ENCODE measurements at places on chromosomes 11 and 22.

DNA sequence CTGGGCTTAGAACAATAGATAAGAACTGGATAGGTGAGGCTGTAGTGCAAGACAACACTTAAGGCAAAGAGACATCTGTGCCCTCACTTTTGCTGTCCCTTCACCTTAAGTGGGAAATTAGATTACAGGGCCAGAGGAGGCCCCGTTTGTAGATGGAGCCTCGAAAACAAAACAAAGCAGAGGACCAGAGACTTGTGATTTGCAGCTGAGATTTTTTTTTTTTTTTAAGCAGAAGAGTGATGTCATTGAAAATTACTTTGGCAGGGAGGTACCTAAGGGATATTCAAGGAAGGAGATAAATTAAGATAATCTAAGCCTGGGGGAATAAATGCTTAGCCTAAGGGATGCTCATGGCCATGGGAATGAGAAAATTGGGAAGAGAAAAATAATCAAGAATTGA, 31.4 kb downstream of the ZC3H12C start:
- no peak for DNase-seq

GRCh38 chr11:95931916-95932315, 8.0 kb upstream of the MTMR2 start:
- DNase-seq = no peak

- no peak for DNase-seq
Measured at GRCh38 chr11:18791969-18792628, 501 bp upstream of the PTPN5 start.

DNA sequence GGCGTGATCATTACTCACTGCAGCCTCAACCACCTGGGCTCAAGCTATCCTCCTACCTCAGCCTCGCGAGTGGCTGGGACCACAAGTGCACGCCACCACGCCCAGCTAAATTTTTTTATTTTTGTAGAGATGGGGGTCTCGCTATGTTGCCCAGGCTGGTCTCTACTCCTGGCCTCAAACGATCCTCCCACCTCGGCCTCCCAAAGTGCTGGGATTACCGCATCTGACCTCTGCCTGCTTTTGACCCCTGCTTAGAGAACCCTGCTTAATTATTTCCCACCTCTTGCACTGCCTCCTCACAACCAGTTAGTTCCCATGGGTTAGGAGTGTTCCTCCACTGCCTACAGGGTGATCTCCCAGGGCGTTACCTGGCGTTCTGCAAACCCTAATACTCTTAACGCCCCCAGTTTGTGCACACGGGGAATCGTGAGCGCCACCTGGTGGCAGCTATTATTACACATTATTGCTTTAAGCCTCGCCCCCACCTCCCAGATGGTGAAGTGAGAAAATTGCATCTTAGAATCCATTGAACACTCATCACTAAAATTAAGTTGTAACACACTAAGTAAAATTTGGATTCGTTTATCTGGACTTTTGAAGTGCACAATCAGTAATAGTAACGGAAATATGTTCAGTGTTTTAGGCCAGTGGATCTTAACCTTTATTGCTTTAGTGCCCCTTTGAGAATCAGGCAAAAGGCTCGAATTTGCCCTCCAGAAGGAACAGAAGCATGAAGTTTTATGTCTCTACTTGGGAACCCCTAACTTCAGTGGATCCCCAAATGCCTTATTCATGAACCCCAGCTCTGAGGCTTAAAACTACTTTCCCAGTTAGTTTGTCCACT, 61.4 kb upstream of the ASPHD2 start:
- DNase-seq = peak; percentile 79

DNA sequence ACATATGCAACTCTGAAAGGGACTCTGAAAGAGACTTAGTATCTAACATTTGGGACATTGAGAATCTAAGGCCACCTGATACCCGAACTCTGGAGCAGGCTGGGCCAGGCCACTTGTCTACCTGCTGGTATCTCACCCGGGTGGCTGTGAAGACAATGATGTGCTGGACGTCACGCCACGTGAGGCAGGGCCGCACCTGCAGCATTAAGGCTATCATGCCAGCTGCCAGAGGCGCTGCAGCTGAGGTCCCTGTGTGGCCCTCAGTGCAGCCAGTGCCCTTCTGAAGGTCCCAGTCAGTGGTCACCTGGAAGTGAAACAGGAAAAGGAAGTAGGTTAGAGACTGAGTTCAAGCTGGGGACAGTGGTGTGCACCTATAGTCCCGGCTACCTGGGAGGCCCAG, 12.4 kb downstream of the PCSK7 start:
- no peak for DNase-seq

DNA sequence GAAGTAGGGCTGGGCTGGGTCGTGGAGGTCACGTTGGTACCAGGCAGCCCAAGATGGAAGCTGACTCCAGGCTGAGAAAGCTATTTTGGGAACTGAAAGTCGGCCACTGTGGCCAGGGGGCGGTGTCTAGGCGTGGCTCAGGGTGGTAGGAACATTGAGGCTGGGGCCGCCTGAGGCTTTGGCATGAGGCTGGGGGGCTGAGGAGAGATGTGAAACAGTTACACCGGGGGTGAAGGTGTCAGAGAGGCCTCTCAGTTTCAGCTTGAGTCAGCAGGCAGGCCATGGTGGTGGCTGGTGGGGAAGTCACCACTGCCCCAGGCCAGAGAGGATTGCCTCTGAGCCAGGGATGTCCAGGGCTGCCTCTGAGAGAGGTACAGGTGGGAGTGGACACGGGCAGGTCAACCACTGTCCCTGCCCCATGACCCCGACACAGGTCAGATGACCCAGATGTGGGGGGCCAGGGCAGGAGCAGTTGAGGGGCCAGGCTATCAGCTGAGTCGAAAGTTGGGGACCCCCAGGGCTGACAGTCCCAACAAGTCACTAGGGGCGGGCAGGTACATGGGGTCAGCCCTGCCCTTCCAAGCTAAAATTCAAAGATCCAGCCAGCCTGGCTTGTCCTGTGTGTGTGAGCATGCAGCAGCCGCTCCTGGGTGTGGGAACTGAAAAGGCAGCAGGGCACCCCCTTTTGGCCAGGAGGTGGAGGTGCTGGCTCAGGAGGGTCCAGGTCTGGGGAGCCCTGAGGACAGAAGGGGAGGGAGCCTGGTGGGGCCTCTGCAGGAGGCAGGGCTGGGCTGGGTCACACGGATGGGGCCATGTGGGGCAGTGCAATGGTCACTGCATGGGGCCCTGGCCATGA, 7.2 kb downstream of the KCNK7 start:
- peak; percentile 69 for DNase-seq

GRCh38 chr11:111569476-111569875, 29.0 kb downstream of the LAYN start:
- no peak for DNase-seq

DNA sequence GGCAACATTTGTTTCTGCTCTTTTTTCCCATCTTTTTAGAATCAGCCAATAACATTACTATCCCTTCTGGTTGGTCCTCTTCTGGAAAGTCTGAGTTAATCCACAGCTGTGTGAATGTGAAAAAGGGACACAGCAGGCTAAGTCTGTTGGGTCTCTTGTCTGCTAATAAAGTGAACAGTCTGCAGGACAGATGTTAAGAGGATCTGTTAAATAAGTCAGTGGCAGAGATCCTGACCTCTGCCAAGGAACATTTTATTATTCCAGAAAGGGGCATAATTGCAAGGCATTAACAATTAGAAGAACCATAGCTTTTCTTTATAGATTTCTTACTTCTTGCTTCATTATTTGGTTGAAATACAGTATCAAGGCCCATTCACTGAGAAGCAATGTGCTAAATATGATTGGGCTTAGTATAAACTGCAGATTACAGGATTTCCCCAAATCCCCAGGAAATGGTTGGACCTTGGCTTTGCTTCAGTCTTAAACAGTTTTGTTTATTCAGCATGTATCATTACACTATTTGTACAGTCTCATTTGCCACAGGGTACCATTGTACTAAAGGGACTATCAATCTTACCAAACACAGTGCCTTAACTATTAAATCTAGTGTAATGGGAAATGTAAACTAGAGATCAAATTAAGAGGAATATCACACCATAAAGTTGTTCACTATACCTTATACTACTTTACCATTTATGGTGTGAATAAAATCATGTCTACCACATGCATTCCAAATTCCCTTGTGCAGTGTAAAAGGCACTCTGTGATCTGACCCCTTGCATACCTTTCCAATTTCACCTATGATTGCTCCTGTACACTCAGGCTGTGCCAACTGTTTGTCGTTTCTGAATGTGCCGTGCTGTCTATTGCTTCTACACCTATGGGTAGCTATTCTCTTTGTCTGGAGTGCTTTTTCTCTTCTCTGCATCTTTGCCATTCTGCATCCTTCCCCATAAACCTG, 274.0 kb downstream of the SOX6 start:
- no peak for DNase-seq

GRCh38 chr11:69391192-69392103, 90.0 kb upstream of the LINC01488 start:
- DNase-seq = no peak

DNA sequence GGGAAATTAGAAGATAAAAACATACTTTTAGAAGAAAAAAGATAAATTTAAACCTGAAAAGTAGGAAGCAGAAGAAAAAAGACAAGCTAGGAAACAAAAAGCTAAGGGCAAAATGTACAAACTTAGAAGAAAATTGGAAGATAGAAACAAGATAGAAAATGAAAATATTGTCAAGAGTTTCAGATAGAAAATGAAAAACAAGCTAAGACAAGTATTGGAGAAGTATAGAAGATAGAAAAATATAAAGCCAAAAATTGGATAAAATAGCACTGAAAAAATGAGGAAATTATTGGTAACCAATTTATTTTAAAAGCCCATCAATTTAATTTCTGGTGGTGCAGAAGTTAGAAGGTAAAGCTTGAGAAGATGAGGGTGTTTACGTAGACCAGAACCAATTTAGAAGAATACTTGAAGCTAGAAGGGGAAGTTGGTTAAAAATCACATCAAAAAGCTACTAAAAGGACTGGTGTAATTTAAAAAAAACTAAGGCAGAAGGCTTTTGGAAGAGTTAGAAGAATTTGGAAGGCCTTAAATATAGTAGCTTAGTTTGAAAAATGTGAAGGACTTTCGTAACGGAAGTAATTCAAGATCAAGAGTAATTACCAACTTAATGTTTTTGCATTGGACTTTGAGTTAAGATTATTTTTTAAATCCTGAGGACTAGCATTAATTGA, 1.0 kb downstream of the MALAT1 start:
- peak; percentile 68 for DNase-seq

DNA sequence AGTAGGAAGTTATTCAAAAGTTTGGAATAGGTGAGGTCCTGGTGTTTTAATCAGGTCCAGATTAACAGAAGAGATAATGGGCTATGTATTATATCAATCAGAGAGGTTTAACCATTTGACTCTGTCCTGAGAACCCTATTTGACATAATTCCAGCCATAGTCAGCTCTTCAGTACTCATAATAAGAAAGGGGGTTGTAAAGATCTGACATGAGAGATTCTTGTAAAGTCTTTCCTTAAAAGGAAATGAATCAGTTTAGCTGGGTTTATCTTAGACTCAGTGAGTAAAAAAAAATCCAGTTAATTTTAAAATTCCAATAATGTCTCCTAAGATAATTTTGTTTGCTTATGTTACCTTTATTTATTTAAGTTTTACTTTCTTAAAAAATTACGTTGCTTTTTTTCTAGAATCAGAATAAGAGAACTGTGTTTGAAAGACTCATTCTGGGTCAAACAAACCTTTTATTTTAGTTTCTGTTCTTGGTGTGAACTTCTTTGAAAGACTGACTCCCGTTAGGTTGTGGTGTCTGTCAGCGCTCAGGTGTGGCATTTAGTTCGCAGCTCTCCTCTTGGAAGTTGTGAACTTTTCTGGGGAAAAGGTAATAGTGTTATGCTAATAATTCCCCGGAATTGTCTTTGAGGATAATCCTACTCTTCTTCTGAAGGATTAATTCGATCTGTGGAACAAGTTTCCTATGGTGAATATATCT, 20.5 kb downstream of the NUCB2 start:
- DNase-seq = no peak

- DNase-seq = no peak
Measured at GRCh38 chr11:114102993-114103896, 43.7 kb downstream of the ZBTB16 start.

- DNase-seq = no peak
Measured at GRCh38 chr11:104191124-104191523, 27.2 kb upstream of the PDGFD start.

DNA sequence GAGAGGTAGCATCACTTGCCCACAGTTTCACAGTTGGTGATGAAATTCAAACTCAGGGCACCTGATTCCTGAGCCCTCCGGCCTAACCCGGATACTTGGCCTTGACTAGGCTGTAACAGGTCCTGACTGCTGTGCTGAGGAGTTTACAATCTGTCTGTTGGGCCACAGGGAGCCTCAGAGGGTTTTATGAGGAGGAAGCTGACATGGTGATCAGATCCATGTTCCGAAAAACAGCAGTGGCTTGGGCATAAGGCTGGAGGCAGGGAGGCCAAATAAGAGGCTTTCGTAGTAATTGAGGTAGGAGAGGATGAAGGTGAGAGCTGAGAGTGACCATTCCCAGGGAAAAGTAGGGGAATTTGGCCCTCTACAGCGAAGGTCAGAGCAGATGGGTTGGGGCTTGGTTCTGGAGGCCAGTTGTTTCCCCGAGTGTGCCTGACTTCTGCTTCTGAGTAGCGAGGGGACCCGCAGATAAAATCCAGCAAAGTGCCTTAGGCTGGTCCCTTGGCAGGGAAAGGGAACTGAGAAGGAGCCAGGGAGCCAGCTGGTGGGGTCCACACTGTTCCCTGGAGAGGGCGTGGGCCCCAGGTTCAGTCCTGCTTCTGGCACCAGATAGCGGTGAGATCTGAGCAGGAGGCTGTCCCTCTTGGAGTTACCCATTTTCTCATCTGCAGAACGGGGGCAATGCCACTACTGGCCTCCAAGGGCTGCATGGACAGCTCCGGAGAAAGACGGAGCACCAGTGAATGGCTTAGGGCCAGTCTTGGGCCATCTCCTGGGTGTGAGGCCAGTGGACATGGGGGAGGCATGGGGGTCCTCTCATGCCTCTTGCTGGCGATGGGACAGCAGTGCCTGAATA, 6.5 kb downstream of the PRDM11 start:
- DNase-seq = no peak

DNA sequence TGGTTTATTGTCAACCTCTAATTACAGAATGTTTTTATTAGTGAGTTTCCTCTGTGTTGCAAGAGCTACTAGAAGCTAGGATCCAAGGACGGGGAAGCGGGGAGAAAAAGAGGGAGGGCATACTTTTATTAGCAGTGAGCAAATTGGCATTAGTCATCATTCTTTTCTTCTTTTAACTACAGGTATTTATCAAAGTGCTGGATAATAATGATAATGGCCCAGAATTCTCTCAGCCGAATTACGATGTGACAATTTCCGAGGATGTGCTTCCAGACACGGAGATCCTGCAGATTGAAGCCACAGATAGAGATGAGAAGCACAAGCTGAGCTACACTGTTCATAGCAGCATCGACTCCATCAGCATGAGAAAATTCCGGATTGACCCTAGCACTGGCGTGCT, 179.7 kb upstream of the MTNR1B start:
- no peak for DNase-seq

DNA sequence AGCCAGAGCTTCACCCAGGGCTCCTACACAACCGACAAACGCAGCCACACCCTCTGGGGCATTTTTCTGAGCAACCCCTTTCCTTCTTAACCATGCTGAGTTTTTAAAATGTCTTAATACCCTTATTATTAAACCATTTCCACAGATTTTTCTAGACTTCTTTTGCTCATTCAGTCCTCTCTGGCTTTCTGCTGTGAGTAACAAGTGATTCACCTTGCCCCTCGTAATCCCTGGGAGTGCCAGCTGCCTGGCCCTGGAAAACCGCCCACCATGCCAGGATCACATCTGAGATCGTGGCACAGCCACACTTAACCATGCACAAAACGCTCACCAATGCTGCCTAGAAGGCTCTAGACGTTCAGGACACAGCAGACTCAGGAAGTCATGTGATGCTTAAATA, 25.4 kb downstream of the YPEL1 start:
- DNase-seq = no peak

All from Kasumi-1 (cell line).